ENCODE measurements at places on chromosomes 7 and 10.

DNA sequence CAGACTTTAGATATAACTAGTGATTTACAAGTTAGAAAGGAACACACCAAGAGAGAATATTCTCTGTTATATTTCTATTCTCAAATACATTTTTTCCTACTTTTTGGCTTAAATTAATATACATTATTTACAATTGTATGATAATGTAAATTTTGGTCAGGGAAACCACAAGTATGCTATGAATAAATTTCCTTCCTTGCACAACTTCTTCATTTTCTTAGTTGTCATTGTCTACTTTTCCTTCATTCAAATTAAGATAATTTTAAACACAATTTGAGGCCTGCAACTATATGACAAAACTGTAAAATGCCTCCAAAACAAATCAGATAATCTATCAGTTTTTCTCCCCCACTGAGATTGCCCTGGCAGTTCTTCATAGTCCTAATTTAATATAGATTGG lies 131.3 kb downstream of the CDK14 start:
- DNase-seq, result no peak

DNA sequence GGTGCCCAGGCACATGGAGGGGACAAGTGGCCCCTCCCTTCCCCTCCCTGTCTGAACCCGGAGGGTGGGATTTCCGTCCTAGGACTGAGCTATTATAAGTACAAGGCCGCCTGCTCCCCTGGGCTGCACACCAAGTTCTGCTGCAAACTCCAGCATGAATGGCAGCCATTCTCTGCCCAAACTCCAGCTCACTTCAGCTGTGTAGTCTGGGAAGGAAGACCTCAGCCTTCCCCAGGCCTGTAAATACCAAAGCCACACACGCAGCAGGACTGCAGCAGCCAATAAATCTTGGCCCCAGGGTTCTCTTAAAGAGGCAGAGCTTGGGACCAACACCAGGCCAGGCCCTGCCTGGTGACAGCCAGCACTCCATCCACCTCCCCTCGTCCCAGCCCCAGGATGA lies 291.3 kb upstream of the ZMIZ1 start:
- no peak for DNase-seq

DNA sequence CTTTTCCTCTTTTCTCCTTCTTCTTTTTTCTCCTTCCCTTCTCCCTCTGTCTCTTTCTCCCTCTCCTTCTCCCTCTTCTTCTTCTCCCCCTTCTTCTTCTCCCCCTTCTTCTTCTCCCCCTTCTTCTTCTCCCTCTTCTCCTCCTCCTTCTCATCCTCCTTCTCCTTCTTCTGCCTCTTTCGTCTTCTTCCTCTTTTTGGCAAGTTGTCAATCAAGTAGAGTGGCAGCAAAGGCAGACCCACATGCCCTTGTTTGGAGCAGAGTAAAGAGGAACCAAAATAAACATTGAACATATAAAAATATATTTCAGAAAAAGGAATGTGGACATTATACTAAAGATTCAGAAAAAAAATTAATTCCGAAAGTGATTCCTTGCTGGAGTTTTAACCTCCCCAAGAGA lies 59.6 kb upstream of the ZNF33B start:
- DNase-seq, result no peak

- DNase-seq, result peak; percentile 5
Measured at GRCh38 chr7:24129597-24129996, 154.4 kb upstream of the NPY start.

DNA sequence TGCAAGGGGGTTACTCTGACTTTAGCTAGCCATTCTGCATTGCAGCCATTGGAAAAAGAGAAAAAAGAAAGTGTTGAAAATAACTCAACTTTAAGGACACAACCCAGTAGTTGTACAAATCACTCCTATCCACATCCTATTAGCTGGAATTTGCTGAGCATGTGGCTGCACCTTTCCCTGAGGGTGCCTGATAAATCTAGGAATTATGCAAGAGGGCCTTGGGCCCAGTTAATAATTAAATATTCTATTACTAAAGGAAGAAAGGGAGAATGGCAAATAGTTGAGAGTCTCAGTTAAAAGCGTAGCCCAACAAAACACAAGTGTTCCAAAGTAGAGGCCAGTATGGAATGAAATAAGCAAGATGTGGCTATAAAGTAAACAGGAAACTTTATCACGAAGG lies 200.9 kb upstream of the CNTNAP2 start:
- no peak for DNase-seq

- DNase-seq, result no peak
Measured at GRCh38 chr7:64515781-64516180, 47.1 kb downstream of the ZNF680 start.

- DNase-seq, result no peak
Measured at GRCh38 chr7:67683628-67684027, 687.0 kb downstream of the TYW1 start.

GRCh38 chr7:25922296-25922695 lies 229.7 kb upstream of the NFE2L3 start:
- DNase-seq, result no peak

DNA sequence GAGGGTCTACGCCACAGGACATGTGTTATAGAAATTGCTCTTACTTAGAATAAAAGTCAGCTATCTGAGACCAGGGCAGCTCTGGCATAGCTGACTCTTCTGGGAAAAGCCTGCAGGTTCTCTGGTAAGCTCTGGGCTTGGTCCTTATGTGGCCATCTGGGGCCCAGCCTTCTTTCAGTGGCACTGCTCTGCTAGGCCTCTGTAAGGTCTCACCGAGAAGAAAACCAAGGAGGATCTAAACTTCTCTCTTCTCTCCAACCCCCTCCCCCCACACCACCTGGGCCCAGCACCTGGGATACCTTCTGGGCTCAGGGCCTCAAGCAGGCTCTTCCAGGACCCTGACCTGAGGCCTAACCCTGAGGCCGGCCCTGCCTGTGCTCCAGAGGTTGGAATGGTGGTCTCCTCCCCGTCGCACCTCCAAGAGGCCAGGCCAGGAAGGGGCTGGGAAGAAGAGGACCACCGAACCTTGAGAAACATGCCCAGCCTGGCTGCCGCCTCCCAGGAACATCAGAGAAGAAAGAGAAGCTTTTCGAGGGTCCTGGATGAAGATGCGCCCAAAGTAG lies 323.6 kb downstream of the GFRA1 start:
- no peak for DNase-seq

DNA sequence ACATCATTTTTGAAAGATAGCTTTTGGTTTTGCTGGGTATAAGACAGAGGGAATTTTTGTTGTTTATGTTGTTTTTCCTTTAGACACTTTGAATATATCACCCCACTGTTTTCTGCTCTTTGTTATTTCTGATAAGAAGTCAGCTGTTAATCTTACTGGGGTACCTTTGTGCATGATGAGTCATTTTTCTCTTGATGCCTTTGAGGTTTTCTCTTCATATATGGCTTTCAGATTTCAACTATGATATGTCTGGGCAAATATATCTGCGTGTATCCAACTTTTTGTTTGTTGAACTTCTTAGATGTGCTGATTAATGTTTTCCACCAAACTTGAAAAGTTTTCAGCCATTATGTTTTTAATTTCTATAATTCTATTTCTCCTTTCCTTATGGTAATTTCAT lies 208.6 kb upstream of the TMEM72 start:
- DNase-seq, result no peak

DNA sequence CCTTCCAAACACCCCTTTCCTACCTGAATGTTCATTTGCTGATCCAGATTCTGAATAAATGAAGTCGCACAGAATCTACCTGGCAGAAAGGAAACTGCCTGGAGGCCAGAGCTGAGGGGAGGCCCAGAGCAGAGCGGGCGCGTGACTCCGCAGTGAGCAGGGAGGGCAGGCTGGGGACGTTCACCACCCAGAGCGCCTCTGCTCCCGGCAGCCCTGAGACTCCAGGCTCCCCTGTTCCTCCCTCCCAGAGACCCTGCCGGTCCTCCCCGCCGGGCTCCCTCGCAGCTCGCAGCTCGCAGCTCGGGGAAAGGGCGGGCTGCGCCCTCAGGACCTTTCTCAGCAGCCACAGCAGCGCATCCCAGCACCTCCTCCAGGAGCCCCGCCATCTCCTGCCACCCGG lies 176.7 kb upstream of the ZNF32 start:
- DNase-seq, result no peak

DNA sequence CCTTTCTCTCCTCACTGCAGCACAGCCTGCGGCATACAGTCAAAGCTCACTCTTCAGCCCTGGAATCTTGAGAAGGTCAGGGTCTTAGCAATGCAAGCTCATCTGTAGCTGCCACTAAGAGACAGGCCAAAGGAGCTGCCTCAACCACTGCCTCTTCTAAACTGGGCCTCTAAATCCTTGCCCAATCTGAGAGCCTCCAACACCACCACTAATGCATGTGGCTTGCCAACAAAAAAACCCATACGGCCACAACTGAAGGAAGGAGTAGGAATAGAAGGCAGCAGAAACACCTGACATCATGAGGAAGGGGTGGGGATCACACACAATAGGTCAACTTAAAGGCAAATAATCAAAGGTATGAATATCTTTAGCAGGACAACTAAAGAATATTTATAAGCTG lies 183.8 kb downstream of the SRPK2 start:
- no peak for DNase-seq

GRCh38 chr10:102413806-102414561 lies 4.6 kb downstream of the PSD start:
- DNase-seq, result no peak

DNA sequence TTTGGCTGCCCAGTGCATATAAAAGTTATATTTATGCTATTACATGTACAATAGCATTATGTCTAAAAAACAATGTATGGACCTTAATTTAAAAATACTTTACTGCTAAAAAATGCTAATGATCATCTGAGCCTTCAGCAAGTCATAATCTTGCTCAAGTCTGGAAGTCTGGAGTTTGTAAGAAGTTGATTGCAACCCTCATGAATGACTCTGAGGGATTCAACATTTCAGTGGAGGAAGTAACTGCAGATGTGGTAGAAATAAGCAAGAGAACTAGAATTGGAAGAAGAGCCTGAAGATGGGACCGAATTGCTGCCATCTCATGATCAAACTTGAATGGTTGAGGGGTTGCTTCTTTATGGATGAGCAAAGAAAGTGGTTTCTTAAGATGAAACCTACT lies 13.0 kb upstream of the ADAMTS14 start:
- DNase-seq, result no peak

DNA sequence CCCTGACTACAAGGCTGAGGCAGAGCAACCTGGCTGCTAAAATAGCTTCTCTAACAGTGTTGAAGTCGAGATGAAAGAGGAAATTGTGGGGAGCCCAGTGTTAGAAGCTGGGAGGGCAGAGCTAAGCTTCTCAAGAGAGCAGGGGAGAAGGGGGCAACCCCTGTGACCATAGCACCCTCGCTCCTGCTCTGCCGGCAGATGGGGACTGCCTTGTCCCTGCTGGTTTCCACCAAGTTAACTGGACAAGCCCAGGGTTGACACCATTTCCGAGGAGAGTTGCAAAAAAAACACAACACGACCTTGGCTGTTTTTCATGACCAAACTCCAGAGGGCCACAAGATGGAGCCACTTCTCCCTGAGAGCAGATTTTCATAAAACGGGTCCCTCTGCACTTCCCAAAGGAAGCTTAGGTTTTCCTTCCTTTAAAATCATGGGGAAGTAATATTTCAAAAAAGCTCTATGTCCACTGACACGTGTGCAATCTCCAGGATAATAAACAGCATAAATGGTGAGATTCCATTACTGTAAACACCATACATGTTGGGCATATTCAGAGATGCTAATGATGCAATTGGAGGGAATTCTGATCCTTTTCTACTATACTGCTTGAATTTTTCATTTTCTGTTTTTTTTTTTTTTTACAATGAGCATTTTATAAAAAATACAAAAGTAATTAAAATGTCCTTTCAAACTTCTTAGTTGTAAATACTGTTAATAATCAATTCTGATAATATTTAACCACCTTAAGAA lies 140.4 kb downstream of the PIP4K2A start:
- DNase-seq, result peak; percentile 24

DNA sequence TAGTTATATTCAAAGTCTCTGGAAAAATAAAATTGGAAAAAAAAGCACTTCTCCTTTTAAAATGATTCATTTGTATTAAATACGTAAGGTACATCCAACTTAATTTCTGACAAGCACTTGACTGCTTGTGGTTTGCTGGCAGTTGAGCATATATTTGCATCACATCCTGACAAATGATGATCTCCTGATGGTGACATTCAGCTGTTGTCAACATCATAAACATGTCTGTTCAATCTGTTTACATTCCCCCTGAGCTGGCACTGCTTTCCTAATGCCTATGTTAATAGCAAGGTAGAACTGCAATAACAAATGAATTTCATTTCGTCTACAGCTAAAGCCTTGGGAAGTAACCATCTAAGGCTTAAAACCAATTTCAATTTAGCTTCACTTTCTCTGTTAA lies 24.4 kb downstream of the TSPAN12 start:
- no peak for DNase-seq

DNA sequence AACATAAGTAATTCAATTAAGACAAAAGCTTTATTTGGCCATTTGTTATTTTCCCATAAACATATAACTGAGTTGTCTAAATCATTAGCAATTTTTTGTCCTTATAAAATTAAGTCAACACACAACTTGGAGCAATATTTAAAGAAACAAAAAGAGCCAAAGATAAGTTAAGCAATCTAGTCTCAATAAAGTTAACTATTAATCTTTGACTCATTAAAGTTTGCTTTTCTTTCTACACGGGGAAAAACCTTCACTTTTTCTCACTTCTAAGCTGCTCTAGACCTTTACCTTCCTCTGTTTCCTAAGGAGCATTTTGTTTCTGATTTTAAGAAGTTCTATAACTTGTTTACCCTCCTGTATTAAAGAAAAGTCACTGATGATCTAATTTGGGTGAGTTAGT lies 867.1 kb upstream of the PHF14 start:
- DNase-seq, result no peak

- DNase-seq, result no peak
Measured at GRCh38 chr10:91316486-91316885, 93.7 kb upstream of the HECTD2 start.

DNA sequence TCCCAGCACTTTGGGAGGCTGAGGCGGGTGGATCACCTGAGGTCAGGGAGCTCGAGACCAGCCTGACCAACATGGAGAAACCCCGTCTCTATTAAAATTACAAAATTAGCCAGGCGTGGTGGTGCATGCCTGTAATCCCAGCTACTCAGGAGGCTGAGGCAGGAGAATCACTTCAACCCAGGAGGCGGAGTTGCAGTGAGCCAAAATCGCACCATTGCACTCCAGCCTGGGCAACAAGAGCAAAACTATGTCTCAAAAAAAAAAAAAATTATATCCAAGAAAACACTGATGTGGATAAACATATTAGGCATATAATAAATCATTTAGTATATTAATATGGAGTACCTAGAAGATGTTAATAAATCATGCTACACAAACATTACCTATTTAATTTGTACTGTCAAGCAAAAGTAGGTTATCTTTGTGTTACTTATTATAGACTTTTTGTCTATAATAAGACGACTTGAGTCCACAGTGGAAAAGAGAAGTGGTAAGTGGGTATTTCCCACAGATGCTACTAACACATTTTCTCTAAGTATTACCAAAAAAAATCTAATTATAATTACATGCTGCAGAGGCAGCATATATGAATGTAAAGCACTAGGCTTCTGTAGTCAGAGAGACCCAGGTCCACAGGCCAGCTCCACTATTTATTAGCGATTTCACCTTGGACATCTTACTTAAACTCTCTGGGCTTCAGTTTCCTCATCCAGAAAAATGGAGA lies 34.5 kb downstream of the DNMBP start:
- DNase-seq, result no peak

- DNase-seq, result no peak
Measured at GRCh38 chr10:14879928-14880193, 1.2 kb downstream of the SUV39H2 start.

All from fibroblast of skin of back (primary cell).